ENCODE measurements at places on chromosomes 2 and 18.

- DNase-seq: no peak
Observed at GRCh38 chr18:51568151-51568550, 370.7 kb upstream of the MEX3C start.

DNA sequence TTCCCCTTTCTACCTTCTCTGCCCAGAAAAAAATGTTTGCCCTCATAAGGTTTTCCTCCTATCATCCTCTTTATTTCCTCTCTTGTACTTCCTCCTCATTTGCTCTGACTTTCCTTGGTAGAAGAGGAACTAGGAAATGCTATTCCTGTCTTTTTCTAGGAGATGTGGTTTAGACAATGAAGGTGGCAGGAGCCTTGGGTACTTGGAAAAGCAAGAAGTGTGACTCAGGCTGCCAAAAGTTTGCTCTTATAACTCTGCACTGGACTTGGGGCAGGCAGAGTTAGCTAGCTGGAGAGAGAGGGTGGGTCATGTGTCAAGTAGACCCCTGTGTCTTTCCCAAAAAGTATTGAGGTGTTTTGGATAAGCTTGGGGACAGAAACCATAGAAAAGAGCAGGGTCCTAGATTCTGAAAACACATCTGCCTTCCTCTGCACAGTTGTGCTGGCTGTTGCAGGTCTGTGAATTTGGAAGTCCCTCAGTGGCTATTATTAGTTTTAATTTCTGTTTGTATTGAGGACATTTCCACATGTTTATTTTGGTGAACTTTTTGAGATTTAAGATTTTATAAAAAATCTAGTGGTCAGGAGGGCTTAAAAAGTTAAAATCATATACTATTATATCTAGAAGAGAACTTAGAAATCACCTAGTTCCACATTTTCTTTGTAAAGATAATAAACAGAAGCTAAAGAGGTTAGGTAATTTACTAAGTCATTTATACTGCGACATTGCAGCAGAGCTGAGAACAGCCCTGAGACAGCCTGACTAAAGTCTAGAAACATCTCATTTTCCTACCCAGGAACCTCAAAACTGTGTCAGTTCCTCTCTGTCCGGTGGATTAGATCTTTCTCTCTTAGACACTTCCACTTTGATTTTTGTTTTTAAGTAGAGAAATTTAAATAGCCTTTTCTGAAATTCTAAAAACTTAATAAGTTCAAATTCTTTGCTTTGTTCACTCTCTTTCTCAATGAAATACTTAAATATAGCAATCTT, 16.0 kb downstream of the INSIG2 start:
- no peak for DNase-seq

- no peak for DNase-seq
Observed at GRCh38 chr2:232562515-232563151, 12.1 kb downstream of the EIF4E2 start.

GRCh38 chr2:143533846-143534245, 404.6 kb downstream of the ARHGAP15 start:
- no peak for DNase-seq

GRCh38 chr2:158973116-158973956, 4.9 kb downstream of the TANC1 start:
- peak; percentile 100 for DNase-seq
